ENCODE measurements at places on chromosomes 2 and 18.

DNA sequence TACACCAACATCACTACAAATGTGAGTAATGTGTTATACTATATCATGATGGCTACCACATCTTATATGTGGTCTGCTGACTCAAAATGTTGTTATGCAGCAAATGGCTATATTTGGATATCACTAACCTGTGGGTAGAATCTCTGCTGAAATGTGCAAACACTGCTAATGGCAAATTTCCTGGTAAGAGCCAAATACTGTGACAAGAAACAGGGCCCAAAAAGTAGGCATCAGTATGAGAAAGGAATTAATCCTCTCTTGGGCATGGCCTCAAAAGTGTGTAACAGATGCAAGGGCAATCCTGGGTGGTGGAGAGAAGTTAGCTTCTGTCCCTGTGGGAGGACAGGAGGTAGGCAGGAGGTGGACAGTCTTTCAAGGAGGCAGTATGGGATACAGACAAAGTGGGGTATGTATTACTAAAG is 13.3 kb downstream of the ATF2 start:
- DNase-seq = no peak

DNA sequence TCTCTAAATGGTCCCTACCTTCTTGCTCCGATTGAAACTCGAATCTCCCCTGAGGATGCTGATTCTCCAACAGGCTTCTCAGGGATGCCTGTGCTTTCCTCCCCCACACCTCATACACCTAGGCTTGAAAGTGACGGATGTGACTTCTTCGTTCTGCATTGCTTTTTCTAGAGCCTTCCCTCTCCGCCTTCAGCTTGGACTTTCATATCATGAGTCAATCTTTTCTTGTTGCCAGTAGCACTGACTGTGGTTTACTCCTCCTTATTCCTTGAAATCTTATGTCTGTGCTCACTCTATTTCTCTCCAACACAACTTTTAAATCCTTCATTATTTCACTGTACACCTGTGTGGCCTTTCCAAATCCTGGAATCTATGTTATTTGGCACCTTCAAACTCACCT is 451.4 kb downstream of the TMX3 start:
- DNase-seq = no peak

DNA sequence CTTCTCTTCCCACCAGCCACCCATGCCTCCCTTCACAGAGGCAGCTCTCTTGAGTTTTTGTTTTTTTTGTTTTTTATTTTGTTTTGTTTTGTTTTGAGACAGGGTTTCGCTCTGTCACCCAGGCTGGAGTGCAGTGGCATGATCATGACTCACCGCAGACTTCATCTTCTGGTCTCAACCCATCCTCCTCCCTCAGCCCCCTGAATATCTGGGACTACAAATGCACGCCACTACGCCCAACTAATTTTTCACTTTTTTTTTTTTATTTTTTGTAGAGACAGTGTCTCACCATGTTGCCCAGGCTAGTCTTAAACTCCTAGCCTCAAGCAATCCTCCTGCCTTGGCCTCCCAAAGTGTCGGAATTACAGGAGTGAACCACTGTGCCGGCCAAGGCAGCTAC is 161.4 kb downstream of the TRABD2A start:
- DNase-seq = no peak

DNA sequence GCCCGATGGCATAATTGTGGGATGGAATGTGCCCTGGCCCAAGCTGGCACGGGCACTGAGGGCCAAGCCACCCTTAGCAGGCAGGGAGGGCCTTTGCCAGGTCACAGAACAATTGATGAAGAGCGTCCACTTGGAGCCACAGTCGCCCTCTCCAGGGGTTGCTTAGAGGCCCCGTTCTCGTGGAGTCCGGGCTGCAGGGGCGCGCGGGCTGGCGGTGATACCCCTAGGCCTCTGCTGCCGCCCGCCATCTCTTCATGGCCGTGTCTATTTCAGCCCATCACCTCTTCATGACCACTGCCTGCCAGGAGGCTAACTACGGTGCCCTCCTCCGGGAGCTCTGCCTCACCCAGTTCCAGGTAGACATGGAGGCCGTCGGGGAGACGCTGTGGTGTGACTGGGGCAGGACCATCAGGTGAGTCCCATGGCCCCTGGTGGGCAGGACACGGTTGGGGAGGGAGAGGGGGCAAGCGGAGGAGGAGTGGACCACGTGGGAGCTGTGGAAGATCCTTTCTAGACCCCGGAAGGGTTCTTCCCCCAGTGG is 17.6 kb downstream of the RAMP1 start:
- peak; percentile 29 for DNase-seq

DNA sequence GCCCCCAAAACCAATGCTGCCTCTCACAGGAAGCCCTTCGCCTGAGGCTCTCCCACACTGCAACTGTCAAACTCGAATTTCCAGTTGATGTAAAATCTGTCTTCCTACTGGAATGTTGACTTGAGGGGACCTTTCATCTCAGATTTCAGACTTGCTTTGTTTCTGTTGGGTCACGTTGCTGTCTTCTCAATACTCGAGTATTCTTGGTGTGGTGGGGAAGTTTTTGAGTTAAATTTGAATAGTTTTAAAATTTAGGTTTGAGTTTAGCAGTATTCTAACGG is 50.8 kb downstream of the AGAP1 start:
- no peak for DNase-seq

- DNase-seq = no peak
These were observed 536.1 kb upstream of the RAB6C start for GRCh38 chr2:129443235-129443864.

GRCh38 chr18:404061-404636 is 96.4 kb downstream of the COLEC12 start:
- DNase-seq = no peak

DNA sequence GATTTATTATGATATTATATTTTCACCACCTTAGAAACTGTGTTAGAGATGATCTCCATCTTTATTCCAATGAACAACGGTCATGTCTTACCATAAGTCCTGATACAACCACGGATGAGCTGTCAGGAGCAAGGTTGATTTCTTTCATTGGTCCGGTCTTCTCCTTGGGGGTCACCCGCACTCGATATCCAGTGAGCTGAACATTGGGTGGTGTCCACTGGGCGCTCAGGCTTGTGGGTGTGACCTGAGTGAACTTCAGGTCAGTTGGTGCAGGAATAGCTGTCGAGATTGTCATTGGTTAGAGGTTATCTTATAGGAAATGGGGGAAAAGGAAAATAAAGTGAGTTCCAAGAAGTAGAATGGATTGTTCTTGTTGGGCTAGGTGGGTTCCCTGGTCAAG is 56.8 kb downstream of the FN1 start:
- DNase-seq = no peak

GRCh38 chr2:201656102-201656501 is 12.8 kb upstream of the TMEM237 start:
- no peak for DNase-seq

GRCh38 chr2:102093662-102094061 is 48.9 kb upstream of the IL1R1 start:
- DNase-seq = no peak

- no peak for DNase-seq
These were observed 199.2 kb downstream of the EPHA4 start for GRCh38 chr2:221372907-221373306.

GRCh38 chr18:23648940-23649607 is 13.6 kb downstream of the ANKRD29 start:
- DNase-seq = no peak

DNA sequence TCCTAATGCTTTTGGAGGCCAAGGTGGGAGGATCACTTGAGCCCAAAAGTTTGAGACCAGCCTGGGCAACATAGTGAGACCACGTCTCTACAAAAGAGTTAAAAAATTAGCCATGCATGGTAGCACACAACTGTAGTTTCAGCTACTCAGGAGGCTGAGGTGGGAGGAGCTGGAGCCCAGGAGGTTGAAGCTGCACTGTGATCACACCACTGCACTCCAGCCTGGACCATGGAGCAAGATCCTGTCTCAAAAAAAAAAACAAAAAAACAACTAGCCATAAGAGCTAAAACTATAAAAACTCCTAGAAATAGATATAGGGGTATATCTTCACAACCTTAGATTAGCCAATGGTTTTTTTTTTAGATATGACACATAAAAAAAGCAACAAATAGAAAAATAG is 16.9 kb upstream of the COL6A3 start:
- DNase-seq = no peak

DNA sequence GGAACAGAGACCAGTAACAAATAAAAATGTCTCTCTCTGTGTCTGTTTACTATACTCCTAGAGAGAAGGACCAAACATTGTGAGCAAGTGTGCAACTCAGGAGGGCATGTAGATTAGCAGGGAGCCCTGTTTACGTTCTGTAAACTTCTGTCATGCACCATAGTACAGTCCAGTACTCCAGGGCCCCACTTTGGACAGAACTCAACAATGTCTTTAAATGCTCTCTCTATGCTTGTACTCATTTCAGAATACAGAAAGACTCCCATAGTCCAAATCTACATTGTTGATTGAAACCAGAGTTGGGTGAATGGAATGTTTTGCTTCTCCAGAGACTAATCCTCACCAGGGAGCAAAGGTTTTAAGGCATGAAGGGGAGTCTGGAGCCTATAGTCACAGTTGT is 934.8 kb downstream of the NRXN1 start:
- no peak for DNase-seq

GRCh38 chr2:219400562-219400961 is 12.8 kb upstream of the DNPEP start:
- DNase-seq = no peak

- no peak for DNase-seq
These were observed 153.3 kb upstream of the NOSTRIN start for GRCh38 chr2:168649105-168649504.

DNA sequence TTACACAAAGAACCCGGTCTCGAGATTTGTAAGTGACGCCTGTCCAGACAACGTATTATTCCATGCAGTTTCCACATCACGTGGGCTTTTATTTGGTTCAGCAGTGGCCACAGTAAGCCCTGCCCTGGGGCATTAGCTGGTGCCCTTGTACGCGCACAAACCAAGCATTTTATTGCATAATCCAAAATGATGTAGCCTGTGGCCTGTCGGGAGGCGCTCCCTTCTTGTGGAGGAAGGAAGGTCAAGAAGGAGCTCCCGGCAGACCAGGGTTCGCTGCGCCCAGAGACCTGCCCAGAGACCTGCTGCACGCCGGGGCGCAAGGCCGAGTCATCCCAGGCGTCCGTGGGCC is 179.6 kb upstream of the ALKAL2 start:
- DNase-seq = no peak

DNA sequence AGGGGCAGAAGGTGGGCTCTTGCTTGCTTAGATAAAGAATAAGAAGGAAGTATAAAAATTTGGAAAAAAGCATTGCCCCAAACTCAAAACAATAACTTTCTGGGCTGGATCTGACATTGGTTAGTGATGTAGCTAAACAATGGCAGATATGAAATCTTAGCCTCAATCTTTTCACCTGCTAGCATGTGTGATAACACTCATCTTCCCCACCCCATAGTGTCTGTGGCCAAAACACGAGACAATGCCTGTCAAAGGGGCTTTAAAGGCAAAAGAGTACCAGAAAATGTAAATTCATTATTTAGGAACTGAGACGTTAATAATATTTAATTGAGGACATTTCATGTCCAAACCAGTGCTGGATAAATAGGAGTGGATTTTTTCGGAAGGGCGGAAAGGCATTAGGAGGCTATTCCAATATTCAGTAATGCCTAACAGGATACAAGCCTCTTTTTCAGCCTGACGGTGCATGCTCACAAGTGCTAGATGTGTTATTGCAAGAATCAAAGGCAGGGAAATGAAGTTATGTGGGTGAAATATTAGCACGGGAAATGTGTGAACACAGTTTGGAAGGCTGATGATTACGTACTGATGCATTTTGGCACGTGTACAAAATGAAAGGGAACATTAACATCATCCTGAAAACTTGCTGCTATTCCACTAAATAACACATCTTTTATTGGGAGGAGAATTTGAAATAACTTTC is 395.7 kb downstream of the GALR1 start:
- DNase-seq = no peak

DNA sequence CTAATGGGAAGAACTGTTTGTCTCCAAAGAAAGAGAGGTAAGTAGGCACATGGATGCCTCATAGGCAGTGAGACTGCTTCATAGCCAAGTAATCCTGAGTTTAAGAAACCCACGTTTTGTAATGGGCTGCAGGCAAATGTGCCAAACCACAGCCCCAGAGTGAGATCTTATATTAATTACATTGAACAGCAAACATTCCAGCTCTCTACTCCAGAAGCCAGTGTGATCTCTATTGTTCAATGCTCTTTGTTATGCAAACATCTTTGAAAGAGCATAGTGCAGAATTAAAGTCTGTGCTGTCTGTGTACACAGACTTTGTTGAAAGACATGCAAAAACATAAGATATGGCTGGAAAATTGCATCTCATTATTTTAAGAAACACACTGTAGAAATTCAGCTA is 720.8 kb upstream of the REG3G start:
- DNase-seq = no peak

GRCh38 chr2:132979339-132980093 is 309.5 kb upstream of the LYPD1 start:
- DNase-seq = no peak

- DNase-seq = no peak
These were observed 100.8 kb upstream of the CNGA3 start for GRCh38 chr2:98245491-98245890.

- DNase-seq = no peak
These were observed 60.1 kb downstream of the ABCG8 start for GRCh38 chr2:43898838-43899346.

DNA sequence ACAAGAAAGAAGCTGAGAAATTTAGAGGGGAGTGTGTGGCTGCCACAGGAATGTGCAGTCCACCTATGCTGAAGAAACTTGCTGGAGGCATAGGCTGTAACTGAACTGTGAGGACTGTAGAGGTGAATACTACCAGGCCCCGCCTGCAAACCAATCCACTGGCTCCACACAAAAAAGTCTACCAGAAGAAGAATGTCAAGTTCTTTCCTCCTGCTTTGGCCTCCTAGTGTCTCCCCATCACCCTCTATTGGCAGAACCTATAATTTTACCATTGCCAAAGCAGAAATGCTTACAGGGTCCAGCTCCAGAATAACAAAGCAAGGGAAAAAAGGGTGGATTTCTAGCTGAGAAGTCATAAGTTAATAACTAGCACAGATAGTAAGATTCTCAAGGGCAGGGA is 5.9 kb upstream of the ATP5MC3 start:
- DNase-seq = no peak

DNA sequence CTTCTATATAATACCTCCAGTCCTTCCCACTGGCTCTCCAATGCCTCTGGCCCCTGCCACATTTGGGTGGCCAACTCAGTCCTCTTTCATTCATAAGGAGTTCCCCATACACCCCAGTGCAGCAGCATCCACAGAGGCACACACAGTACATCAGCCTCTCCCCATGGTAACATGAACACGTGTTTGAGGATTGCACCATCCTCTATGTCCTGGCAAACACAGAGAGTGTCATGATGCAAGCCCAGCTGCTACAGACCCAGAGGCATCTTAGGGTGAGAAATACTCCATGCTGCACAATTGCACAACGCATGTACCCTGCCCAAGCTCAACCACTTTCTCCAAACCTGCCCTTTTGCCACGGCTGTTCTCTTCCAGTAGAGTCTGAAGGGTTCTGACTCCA is 11.5 kb downstream of the IGFBP5 start:
- no peak for DNase-seq

GRCh38 chr18:61352611-61353010 is 19.4 kb downstream of the CDH20 start:
- no peak for DNase-seq

- DNase-seq = no peak
These were observed 156.1 kb upstream of the VRK2 start for GRCh38 chr2:57890464-57890863.

- no peak for DNase-seq
These were observed 5.3 kb upstream of the CRYBA2 start for GRCh38 chr2:218998414-218999002.

- DNase-seq = no peak
These were observed 73.9 kb upstream of the TTC27 start for GRCh38 chr2:32553829-32554432.

All from dorsolateral prefrontal cortex (tissue), 122 donors.